ENCODE measurements at places on chromosomes 5 and 9.

GRCh38 chr5:130545291-130545690 lies 619.8 kb downstream of the HINT1 start:
- DNase-seq, result no peak

GRCh38 chr9:91146391-91147019 lies 215.2 kb downstream of the AUH start:
- no peak for DNase-seq

DNA sequence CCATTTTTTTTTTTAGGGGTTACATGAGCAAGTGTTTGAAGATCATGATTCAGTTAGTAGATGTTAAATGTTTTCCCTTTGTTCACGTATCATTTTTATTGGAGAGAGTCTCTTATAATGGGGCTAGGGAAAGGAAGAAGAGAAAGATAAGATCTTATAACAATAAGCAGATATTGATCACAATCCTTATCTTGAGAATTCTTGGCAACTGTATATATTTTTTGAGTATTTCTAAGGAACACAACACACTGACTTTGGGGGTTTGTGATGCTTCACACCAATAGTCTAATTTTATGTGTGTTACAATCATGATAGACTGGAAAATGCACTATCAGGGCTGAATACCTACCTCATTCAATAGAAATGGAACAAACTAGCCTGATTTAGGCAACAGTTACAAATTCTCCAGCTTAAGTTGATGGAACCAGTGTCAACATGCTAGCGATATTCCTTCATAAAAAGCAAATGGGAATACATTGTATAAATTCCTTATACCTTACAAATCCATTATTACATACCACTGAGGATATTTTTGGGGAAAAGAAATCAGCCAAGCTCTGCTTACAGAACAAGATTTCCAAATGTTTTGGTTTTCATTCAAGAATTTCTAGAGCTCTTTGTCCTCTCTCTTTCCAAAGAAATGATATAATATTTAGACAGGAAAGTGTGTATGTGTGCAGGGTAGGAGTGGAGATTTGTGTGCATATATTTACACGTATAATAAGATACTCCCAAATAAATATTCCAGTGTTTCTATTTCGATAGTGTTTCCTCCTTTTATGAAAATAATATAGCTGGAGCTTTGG lies 41.5 kb downstream of the SVEP1 start:
- no peak for DNase-seq

- DNase-seq, result no peak
Observed at GRCh38 chr9:8863886-8864544, 1064.4 kb upstream of the DMAC1 start.

DNA sequence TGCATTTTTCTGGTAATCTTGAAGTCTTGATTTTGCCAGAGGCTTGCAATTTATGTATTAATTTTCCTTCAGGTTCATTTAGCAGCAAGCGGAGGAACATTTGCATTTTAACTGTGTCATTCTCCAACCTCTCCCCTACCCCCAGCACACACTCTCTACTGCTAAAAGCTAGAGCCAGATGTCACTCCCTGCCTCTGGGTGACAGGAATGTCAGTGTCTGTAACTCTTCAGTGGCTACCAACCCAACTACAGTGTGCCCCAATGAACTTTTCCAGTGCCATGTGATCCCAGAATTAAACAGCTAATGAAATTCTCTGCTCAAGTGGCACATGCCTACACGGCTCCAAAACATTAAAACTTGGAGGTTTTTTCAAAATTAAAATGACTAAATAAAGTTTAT lies 260.3 kb downstream of the GOLPH3 start:
- no peak for DNase-seq

DNA sequence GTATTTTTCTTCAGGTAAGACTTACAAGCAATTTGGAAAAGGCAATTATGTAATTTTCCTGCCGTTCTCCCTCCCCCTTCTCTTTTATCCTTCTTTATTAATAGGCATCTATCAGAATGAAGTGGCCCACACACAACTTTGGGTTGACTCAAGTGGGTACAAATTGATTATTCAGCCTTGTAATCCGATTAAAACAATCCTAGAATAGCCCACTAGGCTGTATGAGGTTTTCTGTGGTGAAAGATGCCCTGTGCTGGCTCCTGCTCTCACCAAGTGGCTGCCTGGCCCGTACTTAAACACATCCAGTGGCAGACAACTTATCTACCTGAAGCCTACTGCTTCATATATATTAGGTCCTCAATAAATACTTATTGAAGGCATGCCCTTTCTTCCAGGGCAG lies 177.3 kb upstream of the C9orf72 start:
- no peak for DNase-seq

DNA sequence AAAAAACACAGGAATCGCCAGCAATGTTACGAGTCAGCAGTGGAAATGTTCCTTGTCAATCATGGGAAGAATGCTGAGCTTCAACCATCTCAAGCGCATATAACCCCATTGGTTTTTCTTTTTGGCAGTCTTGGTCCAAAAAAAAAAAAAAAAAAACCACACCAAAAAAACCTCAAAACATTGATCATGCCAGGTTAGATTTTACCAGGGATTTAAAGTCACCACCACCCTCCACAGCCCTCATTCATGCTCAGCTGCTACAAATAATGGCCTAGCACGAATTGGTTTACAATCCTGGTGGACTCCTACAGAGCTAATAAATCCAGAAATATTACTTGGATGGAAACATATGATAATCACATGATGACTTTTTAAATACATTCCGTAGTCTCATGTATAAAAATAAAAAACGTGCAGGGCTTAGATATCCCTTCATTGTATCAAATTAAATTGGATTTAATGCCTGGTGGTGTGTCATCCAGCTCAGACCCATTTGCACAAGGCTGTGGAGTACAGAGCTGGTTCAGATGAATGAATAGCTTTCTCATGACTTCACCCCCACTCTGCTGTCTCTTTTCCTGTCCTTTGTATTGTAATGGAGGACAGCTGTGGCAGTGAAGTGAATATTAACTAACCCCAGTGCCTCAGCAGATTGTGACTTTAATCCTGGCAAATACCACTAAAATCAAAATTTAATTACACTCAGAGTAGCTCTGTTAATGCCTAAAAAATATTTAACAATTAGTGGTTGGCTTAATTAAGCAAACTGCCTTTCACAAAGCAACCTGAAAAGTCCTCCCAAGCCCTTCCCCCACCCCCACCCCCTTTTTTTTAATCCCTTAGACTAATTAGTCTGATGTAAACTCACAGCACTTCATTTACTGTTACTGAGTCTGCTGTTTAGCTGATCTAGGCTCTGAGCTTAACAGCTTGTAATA lies 626.5 kb upstream of the ZNF608 start:
- DNase-seq, result peak; percentile 49

DNA sequence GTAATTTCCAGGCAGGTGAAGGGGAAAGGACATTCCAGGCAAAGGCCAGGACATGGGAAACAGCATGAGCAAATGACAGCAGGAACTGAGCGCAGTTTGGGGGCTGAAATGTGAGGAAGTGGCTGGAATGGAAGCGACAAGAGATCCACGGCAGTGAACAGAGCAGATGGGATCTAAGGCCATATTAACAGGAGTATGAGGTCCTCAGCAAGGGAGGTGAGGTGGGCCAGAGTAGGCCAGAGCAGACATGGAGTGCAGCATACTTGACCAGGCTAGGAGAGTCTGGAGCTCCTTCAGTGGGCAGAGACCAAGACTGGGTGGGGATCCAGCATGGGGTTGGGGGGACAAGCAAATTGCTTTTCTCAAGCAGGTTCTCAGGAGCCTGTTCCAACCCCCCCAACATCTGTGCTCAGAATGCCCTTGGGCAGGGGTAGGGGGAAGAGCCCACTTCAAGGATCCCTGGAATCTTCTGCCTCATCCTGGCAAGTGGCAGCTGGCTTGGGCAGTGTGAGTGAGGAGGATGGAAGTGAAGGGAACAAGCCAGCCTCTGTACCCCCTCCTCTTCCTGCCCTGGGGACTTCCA lies 34.5 kb downstream of the DAB2IP start:
- DNase-seq, result no peak

DNA sequence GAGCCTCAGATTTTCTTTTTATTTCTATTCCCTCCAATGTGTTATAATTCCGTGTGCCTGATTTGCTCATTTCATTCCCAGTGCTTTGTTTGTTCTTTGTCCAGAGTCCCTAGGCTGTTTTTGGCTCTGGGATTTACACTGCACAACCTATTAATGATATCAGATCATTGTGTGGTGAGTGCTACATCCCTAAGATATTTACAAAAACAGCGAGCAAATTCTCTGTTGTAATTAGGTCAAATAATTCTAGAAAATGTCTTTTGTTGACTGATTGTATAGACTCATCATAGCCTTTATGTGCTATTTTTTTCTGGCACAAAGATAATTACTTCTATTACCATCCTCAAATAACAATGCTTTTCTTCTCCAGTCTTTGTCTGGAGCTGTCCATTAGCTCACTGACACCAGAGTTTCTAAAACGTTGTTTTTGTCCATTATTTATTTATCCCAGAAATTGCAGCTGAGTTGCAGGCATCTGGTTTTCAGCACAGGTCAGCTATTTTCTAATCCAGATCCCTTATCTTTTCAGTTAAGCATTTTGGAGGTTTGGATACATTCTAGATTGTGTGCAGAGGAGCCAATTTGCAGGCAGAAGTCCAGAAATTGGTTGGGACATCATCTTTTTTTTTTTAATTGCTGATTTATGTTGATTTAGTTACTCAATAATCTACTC lies 379.9 kb upstream of the DMAC1 start:
- DNase-seq, result no peak

DNA sequence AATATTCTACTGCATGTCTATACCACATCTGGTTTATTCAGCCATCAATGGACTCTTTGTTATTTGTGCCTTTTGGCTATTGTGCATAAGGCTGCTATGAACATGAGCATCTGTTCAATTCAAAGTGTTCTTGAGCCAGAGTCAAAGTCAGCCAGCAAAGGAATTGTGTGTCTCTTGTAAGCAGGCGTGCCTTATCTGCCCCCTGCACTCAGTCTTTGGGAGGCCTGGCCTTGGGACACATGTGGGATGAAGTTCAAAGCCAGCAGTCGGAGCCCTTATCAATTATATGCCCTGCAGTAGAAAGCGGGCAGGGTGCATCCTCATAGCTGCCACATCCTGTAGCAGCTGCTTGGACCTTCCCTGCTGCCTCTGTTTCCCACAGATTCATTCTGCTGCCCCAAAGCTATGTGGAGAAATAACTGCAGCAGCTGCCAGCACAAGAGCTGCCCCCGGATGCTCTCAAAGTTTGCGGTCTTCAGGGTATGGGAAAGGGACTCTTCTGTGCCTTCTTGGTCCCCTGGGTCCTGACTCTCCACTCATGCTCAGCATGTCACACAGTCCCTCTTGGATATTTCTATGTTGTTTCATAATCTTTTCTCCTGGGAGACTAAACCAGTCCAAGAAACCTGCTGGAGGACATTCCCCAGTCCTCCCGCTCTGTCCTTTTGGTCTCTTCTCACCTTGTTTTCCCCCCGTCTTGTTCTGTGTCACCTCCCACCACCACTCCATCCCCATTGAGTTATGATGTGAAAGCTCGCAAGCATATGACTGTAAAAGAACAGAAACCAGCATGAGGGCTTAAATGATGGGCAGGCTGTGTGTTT lies 35.9 kb downstream of the STOM start:
- DNase-seq, result no peak

DNA sequence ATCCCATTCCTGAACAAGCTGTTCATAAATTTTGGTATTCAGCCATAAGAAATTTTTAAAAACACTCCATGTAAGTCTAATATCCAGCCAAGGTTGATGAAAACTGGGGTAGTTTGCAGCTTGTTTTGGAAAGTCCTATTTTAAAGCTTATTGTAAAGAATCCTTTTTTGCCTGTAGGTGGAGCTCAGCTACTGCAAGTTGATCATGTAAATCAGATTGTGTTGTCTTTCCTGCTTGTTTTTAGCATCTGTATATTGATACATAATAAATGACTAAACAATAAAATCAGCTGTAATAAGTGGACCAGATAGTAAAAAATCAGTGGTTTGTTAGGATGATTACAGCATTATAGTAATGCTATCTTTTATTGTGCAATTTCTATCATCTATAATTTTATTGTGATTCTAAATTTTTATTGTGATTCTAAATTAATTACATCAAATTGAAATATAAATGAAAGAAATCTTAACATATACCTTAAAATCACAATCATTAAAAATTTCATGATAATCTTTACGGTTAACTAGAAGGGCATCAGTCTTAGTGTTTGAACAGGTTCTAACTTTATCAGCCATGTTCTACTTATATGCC lies 42.4 kb downstream of the CWC27 start:
- peak; percentile 21 for DNase-seq

GRCh38 chr5:179416114-179416822 lies 71.0 kb upstream of the ADAMTS2 start:
- peak; percentile 7 for DNase-seq

- no peak for DNase-seq
Observed at GRCh38 chr5:168549554-168549953, 20.4 kb downstream of the FBLL1 start.

DNA sequence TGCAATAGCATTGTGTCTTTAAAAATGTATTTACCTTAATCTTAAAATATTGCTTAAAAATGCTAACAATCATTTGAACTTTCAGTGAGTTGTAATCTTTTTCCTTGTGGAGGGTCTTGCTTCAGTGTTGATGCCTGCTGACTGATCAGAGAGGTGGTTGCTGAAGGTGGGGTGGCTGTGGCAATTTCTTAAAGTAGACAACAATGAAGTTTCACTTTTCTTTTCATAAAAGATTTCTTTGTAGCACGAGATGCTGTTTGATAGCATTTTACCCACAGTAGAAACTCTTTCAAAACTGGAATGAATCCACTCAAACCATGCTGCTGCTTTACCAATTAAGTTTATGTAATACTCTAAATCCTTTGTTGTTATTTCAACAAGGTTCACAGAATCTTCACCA lies 50.8 kb downstream of the NR3C1 start:
- DNase-seq, result no peak

DNA sequence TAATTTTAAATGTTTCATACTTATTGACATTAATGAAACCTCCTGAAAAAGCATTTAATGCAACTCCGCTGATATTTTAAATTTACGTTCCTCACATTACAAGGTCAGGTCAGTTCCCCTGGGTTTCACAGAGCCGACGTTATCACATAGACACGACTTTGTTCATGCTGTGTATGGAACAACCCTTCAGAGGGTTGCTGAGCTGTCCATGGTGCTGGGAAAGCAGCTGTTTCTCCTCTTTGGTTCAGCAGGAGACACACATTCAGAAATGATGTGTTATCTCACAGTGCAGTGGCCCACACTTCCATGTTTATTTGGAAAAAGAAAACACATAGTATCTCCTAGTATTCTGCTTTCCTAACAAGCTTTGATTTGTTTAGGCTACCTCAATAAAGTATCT lies 53.5 kb downstream of the PPP2R2B start:
- peak; percentile 52 for DNase-seq

DNA sequence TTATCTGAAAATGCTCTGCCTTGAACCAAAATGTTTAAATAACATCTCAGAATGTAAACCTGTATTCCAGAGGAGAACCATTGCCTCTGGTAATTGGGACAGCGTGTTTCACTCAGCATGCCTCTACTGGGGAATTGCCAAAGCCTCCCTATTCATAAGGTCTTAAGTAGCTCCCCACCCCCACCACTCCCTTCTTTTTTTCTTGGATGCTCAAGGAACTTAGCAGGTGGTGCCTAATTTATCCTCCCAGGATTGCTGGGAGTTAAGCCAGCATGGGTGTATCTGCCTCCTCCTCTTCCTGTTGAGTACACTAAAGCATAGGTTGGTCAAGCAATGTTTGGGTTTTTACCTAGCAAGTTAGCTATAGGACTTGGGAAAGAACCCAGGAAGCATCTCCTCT lies 220.2 kb downstream of the DMAC1 start:
- no peak for DNase-seq

All from iPS-NIHi11 (cell line).